ENCODE measurements at places on chromosomes 6 and 20.

DNA sequence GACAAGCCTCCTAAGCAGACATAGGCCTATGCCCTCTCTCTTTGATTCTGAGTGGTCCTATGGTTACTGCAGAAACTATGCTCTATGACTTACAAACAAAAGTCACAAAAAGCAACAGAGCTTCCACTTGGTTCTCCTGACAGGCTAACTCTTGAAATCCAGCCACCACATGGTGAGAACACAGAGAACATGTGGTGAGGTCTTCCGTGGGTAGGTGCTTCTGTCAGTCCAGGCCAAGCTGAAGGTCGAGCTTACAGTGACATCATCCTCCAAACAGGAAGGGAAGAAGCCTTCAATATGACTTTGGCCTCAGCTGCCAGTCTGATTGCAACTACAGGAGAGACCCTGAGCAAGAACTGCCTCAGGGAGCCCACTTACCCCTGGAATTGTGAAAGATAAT lies 265.5 kb downstream of the TBX18 start:
- no peak for DNase-seq

- DNase-seq: no peak
Measured at GRCh38 chr20:23132930-23133559, 46.9 kb upstream of the CD93 start.

- no peak for DNase-seq
Measured at GRCh38 chr6:93176070-93176469, 243.3 kb downstream of the EPHA7 start.

- no peak for DNase-seq
Measured at GRCh38 chr6:373773-374724, 17.5 kb upstream of the IRF4 start.

GRCh38 chr20:38433304-38433972 lies 1.7 kb downstream of the SNHG17 start:
- no peak for DNase-seq

DNA sequence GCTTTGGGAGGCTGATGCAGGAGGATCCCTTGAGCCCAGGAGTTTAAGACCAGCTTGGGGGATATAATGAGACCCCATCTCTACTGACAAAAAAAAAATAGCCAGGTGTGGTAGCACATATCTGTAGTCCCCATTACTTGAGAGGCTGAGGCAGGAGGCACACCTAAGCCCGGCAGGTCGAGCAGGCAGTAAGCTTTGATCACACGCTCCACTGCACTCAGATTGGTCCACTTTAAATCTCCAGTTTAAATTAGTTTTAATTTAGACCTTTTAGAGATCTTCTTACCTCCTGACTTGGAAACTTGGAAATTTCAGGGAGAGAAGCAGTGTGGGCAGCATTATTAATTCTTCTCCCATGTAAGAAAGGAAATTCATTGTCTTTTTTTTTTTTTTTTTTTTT lies 16.8 kb upstream of the PLCB4 start:
- no peak for DNase-seq
